Activated T-helper 9 cell treated with anti-CD3 and anti-CD28 coated beads, Interleukin-2, amount 50 U/mL, for 16 hours (primary cell): ENCODE measurements at places on chromosomes 1 and 21.
A peak's percentile ranks its signal among the peaks of the same experiment; 100 is the strongest.

GRCh38 chr1:25795211-25795610 lies 4.8 kb upstream of the SELENON start:
- DNase-seq, result no peak

GRCh38 chr1:198845851-198846250 lies 207.0 kb downstream of the PTPRC start:
- DNase-seq, result no peak

DNA sequence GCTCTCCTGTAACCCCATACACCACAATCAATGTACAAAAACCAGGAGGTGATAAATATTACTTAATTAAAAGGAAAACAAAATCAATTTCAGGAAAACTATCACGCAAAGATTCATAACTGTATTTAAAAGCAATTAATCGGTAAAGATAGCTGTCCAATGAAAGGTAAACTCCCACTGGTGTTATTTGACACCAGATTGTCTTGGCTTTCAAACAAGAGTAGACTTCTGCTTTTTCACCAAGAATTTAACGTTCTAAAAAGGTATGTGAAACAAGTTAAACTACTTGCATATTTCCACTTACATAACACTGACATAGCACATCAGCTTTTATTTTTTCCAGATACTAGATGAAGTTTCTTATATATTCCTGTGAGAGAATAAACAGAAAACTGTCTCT lies 3.5 kb downstream of the PLPP3 start:
- DNase-seq, result no peak

DNA sequence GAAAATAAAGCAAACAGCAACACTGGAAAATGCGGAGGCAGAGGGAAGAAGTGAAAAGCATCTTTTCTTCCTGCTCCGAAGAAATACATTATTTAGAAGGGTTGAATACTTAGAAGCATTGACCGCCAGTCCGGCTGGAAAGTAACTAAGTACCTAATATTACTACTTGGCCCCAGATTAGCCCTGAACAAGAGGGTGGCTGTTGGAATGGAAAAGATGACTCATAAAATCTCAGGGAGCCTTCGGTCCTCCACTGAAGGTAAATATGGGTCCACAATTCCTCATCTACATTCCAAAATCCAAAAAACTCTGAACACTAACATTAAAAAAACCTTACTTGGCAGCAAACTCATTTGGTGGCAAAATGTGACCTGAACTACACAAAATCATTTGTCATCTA lies 40.1 kb downstream of the BCAR3 start:
- DNase-seq, result no peak

DNA sequence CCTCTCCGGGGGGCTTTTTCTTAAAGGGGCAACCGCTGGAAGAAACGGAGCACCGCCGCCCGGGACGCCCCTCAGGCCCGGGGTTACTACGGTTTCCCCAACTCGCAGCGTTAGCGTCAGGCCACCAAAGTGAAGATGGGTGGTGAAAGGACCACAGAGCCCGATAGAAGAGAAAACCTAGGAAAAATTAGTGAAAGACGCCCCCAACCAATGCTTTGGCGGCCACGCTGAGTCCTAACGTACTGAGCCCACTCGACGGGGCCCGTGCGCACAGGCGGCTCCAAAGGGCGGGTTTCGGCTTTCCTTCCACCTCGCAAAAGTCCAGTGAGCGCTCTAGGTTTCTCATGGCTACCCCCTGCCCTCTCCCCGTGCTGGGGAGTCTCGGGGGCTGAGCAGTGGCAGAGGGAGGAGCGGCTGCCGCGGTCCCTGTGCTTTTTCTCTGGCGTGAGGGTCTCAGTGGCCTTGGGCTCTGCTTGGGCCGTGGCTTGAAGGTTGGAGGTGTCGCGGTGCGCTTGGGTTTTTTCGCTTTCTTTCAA lies 12.2 kb upstream of the SPEN start:
- DNase-seq, result peak; percentile 35

DNA sequence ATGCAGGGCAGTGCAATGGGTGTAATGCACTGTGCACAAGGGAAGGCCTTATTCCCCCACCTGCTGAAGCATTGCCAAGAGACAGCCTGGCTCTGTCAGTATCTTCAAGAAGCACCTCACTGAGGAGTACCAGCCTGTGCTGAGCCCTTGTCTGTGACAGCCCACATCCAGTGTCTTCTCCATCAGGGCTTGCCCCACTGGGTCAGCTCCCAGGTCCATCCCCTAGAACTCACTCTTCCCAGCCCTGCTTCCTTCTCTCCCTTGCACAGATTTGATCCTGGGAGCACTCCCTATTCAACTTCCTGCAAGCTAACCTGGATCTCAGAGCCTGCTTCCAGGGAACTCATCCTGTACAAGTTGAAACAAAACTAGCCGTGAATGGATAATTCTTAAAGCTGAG lies 33.6 kb upstream of the IFNGR2 start:
- DNase-seq, result no peak

- DNase-seq, result no peak
Measured at GRCh38 chr1:69835955-69836354, 268.2 kb downstream of the LRRC7 start.

DNA sequence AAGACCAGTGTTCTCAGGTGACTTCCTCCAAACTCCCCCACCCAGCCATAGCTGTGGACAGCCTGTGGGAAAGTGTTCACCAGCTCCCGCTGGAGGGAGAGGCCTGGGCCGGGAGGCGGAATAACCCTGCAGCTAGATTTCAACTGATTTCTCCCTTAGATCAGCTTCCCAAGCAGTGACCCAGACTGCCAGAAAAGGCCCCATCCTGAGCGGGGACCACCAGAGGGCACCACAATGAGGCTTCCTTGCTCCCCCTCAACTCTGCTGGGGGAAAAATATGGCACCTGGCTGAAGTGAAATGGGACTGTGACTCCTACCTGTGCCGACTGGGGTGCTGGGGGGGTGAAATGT lies 50.8 kb downstream of the RHBG start:
- DNase-seq, result no peak

- DNase-seq, result no peak
Measured at GRCh38 chr1:173122344-173122935, 71.7 kb upstream of the TNFSF18 start.

GRCh38 chr1:151370211-151370911 lies 2.1 kb downstream of the SELENBP1 start:
- DNase-seq, result no peak

DNA sequence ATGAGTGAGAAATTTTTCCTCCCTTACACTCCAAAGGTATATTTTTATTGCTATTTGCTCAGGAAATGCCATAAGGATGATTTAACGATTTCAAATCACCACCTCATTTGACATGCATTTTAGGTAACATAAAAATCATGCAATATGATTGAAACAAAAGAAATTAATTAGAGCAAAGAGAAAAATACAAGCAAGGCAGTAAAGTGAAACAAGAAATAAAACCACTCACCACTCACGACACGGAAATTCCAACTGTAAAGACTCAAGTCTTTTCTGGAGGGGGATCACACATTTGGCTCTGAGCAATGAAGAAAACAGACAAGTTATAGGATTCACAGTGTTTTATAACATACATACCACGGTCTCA lies 86.8 kb upstream of the ARHGAP29 start:
- DNase-seq, result no peak

DNA sequence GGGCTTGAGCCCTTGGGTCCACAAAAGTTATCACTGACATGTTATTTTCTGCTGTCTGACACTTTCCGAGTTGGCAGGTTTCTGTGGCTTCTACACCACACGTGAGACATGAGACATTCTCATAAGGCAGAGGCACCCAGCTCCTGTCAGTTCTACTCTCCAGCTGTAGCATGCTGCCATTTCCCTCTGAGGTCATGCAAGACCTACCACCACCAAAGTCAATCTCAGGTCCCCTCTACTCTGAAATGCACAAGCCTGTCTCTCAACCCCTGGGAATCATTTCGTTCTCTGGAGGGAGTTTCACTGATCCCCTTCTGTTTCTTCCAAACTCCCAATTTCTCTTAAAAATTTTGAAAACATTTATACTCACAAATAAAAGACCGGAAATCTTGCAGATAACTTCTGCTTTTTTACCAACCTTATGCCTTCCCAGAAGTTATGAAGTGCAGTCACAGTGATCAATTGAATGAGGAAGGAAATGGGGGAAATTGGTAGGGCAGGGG lies 39.5 kb upstream of the CR2 start:
- no peak for DNase-seq

- no peak for DNase-seq
Measured at GRCh38 chr1:186848509-186849130, 19.9 kb downstream of the PLA2G4A start.

DNA sequence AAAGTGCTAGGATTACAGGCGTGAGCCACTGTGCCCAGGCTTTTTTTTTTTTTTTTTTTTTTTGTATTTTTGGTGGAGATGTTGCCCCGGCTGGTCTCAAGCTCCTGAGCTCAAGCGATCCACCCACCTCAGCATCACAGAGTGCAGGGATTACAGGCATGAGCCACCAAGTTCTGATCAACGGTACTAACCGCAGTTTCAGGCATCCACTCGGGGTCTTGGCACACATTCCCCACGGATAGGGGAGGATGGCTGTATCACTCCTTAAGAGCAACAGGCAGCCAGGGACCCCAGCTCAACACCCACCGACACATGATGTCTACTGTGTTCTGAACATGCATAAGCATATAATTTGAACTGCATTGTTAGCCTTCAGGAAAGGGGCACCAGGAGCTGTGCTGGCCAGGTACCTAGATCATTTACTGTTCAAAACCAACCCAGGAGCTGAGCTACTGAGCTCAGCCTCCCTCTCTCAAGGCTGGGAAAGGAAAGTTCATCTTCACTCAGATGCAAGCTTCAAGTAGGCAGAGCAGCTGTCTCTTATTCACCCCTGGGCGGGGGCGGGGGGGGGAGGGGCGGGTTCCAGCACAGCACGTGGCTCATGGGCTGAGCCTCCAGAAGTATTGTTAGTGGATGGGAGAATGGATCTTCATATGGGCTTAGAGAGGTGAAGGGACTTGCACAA lies 24.7 kb downstream of the CAPZB start:
- no peak for DNase-seq

DNA sequence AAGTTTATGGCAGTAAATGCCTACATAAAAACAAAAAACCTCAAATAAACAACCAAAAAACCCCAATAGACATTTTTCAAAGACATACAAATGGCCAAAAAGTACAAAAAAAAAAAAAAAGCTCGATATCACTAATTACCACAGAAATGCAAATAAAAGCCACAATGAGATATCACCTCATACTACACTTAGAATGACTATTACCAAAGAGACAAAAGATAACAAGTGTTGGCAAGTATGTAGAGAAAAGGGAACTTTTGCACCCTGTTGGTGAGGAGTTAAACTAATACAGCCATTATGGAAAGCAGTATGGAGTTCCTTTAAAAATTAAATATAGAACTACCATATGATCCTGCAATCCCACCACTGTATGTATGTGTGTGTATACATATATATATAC lies 21.1 kb downstream of the SLC25A24 start:
- DNase-seq, result no peak

DNA sequence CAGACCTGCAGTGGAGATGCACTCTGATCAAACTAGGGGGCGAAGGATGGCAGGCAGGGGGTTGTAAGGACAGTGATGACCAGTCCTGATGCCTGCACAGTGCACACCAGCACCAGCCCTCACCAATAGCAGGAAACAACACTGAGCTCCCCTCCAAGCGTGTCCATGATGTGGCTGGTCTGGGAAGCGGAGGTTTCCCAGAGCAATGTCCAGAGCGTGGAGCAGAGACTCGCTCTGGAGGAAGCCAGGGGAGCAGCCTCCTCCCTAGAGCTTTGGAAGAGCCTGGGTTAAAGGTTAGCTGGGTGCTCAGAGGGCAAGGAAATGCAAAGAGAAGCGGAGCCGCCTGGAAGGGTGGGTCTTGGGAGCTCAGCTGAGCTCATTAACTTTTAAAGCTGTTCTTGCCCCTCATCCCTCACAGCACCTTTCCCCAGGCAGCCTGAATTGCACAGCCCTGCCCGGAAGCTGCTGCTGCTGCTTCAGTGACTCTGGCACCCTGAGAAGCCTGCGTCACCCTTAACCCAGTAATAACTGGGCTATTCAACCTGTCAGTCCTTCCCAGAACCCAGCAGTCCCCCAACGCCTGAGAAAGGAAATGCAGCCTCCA lies 162.2 kb upstream of the RAB4A start:
- DNase-seq, result no peak

- DNase-seq, result no peak
Measured at GRCh38 chr1:194410756-194411155, 1224.3 kb upstream of the B3GALT2 start.

DNA sequence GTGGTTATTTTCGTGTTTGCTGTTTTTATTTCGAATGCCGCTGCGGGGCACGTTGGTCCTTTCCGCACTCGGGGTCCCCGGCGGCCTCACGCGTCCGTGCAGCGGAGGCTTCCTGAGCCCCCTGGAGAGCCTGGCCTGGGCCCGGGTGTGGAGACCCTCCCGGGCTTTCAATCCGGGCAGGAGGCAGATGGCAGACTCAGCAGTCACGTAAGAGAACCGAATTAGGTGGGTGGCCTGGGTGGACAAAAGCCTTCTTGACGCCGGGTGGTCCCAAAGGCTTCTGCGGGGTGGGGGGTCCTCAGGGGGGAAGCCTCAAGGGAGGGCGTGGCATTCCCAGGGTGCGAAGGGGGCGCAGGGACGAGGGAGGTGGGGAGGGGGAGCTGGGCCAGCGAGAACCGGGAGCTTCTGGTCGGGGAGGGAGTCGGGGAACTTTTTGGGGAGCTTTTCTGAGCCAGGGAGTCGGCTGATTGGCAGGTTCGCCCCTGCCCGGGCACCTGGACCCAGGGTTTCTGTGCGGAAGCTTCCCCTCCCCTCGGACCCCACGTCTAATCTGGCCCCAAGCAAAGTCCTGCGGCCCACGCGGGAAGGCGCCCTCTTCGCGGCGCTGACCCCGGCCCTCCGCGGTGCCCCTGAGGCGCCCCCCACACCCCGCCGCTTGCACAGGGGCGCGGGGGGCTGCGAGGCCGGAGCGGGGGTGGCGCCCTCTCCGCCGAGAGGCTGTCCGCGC lies 1.3 kb upstream of the HES4 start:
- no peak for DNase-seq

DNA sequence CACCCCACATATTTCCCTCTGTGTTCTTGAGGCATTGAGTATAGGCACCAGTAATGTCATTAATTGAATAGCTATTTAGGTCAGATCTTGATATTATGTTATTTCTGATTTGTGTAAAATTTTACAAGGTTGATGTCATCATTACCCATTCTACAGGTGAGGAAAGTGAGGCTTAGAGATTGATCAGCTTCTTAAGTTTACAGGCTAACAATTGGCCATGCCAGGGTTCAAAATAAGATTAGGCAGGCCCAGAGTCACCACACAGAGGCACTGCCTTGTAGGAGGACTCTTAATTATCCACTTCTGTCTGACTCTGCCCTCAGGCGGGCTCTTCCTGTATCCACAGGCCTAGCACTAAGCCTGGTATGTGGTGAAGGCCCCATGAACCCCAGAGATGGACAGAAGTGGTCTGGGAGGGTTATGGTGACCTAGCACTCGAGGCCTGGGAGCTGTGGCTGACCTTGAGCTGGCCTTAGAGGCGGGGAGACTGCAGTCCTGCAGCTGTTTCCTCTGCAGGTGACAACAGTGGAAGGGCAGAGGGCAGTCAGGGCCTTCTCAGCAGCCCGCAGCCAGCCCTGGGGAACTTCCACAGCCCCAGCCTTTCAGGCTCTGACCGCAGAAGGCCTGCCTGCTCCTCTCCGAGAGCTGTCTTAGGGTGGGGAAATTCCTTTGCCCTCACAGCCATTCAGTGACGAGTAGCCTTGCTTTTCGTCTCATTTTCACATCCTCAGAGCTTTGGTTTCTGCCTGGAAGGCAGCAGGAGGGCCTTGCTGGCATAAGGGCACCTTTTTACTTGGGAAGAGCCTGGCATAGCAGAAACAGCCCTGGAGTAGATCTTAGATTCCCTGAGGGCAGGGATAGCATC lies 12.2 kb downstream of the ZDHHC18 start:
- DNase-seq, result peak; percentile 61

GRCh38 chr1:42941640-42942330 lies 16.9 kb downstream of the SLC2A1 start:
- no peak for DNase-seq

- no peak for DNase-seq
Measured at GRCh38 chr1:220887202-220887519, 7.9 kb downstream of the HLX start.
